ENCODE measurements at places on chromosomes 4 and X.

GRCh38 chr4:133472244-133472643 lies 323.1 kb downstream of the PCDH10 start:
- no peak for DNase-seq

GRCh38 chr4:10730019-10730418 lies 45.5 kb upstream of the CLNK start:
- DNase-seq = no peak

DNA sequence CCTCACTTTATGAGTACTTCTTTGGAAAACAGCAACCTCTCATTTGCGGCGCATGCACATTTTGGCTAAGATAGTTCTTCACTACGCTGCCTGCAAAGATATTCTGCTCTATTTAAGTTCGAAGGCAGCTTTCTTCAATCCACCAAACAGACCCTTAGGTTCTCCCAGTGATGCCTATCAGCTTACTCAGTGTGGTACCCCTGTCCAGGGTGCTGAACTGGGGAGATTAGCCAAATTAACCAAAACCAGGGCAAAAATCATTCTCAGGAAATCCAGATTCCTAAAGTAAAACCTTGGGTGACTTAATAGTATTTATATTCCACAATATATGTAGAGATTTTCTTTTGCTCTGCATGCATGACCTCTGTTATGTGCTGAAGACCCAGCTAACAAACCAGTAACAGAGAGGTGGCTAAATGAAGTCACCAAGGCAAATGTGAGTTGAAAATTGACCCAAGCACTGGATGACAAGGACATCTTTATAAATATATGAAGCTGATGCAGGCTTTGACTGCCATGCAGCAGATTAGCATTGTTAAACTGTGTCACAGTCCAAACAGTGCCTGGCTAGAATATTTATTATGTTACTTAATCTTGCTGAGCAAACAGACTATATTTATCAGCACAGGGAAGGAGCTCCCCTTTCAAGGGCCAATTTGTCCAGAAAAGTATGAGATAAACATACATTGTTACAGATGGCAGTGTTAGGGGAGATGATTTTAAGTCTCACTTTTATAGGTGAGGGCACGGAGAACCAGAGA lies 418.2 kb downstream of the STIM2 start:
- DNase-seq = no peak

- no peak for DNase-seq
These were observed 23.9 kb downstream of the ANKRD17 start for GRCh38 chr4:73234712-73235111.

DNA sequence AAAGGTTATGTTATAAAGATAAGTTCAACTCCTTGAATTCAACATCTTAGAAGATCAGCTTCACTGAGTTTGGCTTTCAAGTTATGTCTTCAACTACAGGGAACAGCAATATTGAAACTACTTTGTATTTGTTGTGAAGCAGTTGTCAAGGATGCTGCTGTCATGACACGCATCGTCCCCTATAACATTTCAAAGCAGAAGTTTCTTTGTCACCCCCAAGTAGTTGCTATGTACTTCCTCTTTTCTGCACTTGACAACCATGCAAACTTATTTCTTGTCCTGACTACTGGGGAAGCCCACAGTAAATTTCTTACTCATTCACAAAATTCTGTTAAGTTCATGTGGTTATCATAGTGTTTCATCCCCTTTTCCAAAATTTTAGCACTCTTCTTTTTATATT lies 14.3 kb downstream of the ANTXR2 start:
- DNase-seq = no peak

DNA sequence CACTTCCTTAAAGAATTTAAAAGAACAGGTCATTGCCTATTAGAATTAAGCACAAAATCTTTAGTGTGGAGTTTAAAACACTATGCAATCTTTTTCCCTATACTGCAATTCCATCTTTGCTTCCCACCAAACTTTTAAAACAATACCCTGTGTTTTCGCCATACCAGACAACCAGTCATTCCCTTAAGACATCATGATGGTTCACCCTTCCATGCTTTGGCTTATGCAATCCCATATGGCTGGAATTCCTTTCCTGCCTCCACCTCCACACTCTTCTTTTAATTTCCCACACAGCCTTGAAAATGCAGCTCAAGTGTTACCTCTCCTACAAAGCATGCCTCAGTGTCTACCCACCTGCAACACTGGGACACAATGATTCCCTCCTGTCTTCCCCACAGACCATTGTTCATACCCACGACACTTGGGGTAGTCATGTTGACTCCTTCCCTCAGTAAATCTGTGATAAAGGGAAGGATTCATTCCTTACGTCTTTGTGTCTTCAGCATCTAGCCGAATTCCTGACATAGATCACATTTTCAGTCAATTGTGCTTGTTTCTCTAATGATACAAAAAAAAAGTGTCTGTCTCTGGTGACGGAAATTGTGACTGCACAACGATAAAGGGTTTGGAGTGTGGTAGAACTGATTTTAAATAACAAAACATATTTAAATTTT lies 166.3 kb downstream of the FNIP2 start:
- DNase-seq = no peak

GRCh38 chr4:147975933-147976928 lies 244.3 kb downstream of the ARHGAP10 start:
- no peak for DNase-seq

DNA sequence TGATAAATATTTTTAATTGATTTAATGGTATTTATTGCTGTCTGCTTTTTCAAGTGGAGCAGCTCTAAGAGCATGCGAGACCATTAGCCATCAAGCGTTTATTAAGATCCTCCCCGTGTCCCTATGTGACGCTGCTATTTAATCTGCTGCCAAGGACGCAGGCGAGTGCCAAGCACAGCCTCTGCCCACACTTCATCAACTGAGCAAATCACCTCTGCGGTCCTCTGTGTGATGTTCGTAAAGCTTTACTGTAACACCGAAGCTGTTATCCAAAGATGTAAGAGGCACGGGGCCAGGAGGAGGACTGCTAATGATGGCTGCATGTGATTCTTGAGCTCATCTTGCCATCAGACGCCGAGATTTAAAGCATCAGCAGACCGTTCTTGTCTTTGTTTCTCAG lies 79.5 kb downstream of the STOX2 start:
- no peak for DNase-seq

GRCh38 chr4:188915175-188915574 lies 775.9 kb downstream of the TRIML1 start:
- no peak for DNase-seq

- DNase-seq = no peak
These were observed 444.9 kb downstream of the RAPGEF2 start for GRCh38 chr4:159547645-159548308.

DNA sequence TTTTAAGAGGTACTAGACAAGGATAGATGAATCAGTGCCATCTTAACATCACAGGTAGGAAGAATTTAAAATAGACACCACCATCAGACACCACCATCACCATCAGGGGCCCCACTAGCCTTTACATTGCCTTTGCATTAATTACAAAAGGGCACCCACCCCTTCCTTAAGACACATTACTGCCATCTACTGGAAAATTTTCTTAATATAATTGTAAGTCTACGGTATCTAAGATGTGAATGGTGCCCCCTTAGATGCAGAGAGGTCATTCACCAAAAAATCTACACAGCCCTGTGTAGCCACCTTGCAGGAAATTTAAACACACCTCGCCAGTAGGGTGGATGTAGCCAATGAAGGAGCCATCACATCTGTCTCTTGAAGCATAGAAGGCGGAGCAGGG lies 184.1 kb downstream of the MID1IP1 start:
- DNase-seq = no peak

GRCh38 chr4:17763931-17764330 lies 17.5 kb downstream of the FAM184B start:
- DNase-seq = no peak

DNA sequence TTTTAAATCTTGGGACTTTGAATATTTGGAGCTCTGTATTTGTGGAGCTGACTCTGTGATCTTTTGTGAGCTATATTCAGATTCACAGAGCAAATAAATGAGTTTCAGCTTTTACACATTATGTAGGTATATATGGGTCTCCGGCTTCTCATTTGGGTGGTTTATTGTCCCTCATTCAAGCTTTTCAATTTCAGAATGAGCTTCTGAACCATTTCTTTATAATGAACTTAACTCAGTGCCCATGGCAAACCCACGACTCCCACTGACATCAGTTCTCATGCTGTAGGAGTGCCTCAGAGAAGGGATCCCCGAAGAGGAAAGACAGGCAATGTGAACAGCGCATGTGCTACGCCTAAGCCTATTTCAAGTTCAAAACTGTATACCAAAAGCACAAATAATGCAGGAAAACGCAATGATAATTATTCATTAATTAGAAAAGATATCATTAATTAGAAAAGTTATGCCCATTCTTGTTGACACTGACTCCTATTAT lies 156.6 kb downstream of the DCTD start:
- DNase-seq = no peak

GRCh38 chr4:52588097-52588496 lies 71.0 kb downstream of the USP46 start:
- DNase-seq = no peak

GRCh38 chrX:96906741-96907140 lies 23.0 kb downstream of the RPA4 start:
- DNase-seq = no peak
